HT1080 (cell line): ENCODE measurements at places on chromosomes 7 and 10. TPM values are rescaled to one million over a fixed set of nuclear protein-coding genes. Genes with fewer than 3 reads are reported as not detected.
A peak's percentile ranks its signal among the peaks of the same experiment; 100 is the strongest.

DNA sequence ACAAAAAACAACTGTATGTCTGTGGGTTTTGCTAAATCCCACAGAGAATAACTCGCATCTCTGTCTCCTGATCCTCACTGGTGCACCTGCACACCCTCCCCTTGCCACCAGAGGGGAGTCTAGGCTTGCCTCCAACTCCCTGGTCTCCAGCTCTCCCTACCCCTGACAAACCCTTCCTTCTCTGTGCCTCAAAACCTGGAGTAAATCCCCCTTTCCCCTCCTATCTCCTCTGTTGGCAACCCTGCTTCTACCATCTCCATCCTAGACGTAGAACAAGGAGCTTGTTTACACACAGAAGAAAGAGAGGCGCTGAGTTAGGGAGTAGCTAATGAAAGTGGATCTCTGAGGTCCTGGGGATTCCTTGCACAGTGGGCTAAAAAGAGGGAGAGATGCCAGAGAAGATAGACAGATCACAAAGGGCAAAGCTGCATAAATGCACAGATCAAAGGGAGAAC is 6.0 kb downstream of the MBLAC1 start:
- peak; percentile 65 for DNase-seq

DNA sequence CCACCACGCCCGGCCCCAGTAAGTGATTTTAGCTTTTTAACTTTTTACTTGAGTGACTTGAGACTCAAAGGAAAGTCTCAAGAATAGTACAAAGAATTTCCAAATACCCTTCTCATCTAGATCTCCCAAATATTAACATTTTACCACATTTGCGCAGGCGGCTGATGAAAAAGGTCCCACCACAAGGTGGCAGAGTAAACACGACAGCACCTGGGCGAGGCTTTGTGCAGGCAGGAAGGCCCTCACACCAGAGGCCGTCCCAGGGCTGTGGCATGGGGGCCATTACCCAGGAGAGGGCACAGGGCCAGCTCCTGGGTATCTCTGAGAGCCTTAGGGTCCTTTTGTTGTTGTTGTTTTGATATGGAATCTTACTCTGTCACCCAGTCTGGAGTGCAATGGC is 50.0 kb upstream of the WIPI2 start:
- no peak for DNase-seq

DNA sequence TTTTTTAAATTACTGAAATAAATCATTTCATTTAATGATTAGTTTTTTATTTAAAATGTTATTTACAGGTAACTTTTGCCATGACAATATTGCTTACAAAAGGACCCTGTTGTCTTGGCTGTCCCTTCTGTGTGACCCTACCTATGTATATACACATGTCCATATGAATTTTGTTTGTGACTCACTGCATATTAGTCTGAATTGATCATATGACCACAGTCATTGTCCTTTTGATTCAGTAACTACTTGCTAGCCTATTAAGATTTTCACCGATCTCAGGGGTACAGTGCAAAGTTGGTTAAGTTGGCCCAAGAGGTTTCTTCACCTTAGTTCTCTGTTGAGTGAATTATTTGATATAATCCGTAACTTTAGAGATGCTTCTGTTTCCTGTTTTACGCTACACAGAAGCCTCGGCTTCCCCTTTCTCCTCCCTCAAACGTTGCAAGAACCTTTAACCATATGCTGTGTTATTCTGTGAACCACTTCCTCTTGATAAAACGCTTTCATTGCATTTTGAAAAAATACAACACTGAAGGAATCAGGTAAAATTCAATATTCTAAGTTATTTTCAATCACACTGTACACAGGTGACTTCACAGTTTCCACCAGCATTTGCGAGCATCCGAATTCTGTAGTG is 43.9 kb downstream of the APBB1IP start:
- no peak for DNase-seq

The ANKRD7 gene
- 0.27 and 0.74 TPM in 2 replicates for total RNA-seq

- DNase-seq = no peak
Measured at GRCh38 chr7:50697748-50698147, 84.9 kb downstream of the GRB10 start.

DNA sequence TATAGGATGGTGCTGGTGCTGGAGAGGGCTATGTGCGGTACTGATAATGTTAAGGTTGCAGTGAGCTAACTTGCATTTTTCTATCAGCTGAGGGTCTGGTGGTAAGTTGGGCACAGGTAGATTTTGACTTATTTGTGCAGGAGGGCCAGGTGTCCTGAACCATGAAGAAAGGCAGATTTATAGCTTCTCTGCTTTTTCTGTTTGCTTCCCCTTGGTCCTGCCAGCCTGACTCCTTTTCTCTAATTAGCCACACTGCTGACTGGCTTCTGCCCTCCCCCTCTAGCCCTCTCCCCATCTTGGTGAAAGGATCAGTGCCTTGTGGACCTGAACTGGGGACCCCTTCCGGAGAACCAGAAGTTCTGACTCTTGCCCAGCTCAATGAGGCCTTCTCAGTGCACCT is 40.8 kb upstream of the STEAP4 start:
- DNase-seq = no peak

DNA sequence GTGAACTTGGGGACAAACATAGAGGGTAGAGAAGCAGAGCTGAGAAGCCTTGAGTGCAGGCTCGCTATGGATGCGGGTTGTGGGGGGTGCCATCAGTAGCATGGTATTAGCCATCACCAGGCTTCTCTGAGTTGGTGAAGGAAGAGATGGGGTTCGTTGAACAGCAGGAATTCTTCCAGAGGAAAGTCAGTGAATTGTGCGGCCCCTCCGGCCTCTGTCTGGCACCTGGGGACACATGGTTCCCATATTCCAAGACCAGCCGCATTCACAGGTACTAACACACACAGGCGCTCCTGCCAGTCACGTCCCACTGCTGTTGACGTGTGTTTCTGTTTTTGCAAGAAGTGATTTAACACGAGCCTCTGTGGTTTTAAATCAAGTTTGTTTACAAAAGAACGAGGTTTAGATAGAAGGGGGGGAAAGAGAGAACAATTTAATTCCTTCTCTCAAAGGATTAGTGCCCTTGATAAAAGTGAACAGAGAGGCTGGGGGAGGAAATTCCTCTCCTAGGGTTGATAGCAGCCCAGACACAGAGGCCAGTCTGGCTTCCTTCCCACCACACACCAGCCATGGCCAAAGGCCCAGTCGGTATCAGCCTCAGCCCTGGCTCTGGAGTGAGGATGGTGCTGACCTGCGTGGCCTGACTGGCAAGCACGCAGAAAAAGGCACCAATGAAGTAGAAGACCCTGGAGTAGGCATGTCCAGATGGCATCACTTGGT is 252.6 kb upstream of the IGFBP3 start:
- DNase-seq = no peak

DNA sequence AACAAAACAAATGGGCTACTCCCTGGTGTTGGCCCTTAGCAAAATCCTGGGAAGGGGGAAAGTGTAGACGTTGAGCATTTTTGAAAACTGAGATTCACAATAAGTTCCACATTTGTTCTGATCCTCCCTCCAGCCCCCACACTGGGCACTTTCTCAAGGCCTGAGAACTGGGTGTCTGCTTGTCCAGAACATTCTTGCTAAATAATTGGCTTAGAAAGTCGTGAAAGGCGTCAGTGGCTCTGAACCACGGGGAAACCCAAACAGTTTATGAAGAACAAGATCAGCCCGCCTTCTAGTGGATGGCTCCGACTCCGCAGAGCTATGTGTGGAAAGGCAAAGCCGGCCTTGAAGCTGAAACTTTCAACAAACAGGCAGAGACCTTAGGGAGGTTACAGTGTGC is 370.1 kb downstream of the PRPF18 start:
- DNase-seq = no peak

GRCh38 chr7:129285111-129285510 is 60.3 kb downstream of the AHCYL2 start:
- no peak for DNase-seq

The ABCC2 gene
- total RNA-seq = 0.80 and 0.90 TPM in 2 replicates

DNA sequence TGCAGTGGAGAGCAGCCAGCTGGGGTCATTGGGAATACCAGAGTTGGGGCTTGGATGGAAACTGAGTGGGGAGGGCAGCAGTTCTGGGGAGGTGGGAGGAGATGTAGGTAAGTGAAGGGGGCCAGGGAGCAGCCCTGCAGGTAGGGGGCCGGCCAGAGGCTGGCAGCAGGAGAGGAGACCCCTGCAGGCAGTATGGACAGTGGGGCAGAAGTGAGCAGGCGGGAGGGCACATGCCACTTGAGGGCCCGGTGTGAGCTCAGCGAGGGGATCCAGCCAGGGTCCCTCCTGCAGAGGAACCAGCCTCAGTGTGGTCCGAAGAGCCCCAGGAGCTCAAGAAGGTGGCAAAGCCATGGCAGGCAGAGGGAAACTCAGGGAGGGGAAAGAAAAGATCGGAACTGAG is 75.4 kb downstream of the WDR11 start:
- no peak for DNase-seq

DNA sequence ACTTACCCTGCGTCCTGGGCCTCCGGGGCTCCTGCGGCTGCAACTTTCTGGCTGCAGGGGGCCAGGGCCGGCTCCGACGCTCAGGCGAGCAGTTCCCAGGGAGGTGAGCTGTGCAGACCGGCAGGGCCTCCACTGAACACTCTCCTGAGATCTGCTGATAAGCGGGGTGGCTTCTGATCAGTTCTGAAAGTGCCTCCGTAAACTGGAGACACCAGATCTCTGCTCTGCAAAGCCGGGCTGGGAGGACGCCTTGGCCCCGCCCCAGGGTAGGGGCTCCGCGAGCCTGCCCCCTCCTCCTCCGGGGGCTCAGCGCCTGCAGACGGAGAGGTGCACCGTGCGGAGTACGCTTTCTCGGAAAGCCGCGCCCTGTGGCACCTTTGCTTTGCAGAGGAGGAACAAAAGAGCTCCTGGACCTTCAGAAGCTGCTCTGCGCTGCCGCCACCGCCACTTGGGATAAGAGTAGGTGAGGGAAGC is 141.3 kb upstream of the VKORC1L1 start:
- DNase-seq = no peak

DNA sequence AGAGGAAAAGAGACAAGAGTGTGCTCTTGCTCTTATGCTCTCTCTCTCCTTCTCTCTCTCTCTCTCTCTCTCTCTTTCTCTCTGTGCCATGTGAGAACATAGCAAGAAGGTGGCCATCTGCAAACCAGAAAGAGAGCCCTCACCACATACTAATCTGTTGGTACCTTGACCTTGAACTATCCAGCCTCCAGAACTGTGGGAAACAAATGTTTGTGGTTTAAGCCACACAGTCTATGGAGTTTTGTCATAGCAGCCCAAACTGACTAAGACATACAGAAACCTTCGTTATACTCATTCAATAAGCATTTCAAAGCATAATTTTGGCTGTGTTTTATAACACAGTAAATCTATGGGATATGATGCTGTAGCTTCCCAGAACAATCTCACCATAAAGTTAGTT is 56.4 kb upstream of the PLPP4 start:
- peak; percentile 69 for DNase-seq

DNA sequence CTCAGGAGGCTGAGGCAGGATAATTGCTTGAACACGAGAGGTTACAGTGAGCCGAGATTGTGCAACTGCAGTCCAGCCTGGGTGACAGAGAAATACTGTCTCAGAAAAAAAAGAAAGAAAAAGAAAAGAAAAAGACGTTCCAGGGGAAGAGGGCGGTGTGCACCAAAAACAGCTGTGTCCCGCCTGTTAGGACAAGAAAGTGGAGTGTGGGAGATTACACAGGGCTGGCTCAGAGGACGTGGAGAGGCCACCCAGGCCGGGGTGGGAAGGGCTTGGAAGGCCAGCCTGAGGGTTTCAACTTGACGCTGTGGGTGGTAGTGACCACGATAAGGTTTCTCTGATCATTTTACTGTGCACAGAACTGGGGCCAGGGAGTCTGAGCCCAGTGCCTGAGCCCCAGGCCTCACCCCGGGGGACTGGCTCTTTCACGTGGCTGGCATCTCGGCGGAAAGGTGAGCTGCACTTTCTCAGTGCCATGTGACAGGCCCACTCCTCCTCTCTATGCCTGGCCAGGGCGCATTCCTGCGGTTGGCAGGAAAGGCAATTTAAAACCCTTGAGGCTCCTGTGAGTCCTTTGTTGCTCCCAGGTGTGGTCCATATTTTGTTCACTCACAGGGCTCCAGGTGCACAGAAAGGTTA is 13.9 kb downstream of the RHBDD2 start:
- DNase-seq = no peak

GRCh38 chr7:148804343-148805235 is 79.5 kb downstream of the EZH2 start:
- no peak for DNase-seq

DNA sequence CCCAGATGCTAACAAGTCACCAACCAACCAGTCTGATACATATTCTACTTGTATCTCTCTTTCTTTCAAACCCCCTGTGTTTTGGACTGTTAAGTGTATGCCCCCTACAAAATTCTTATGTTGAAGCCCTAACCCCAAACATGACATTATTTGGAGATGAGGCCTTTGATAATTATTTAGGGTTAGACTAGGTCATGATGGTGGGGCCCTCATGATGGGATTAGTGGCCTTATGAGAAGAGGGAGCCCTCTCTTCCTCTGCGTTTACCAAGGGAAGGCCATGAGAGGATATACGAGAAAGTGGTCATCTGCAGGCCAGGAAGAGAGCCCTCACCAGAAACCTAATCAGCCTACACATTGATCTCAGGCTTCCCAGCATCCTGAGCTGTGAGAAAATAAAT is 2.5 kb downstream of the RAPGEF5 start:
- no peak for DNase-seq

The LRRN3 gene
- total RNA-seq = not detected in 2 replicates

- peak; percentile 24 for DNase-seq
Measured at GRCh38 chr7:127375631-127376030, 16.9 kb downstream of the ZNF800 start.

DNA sequence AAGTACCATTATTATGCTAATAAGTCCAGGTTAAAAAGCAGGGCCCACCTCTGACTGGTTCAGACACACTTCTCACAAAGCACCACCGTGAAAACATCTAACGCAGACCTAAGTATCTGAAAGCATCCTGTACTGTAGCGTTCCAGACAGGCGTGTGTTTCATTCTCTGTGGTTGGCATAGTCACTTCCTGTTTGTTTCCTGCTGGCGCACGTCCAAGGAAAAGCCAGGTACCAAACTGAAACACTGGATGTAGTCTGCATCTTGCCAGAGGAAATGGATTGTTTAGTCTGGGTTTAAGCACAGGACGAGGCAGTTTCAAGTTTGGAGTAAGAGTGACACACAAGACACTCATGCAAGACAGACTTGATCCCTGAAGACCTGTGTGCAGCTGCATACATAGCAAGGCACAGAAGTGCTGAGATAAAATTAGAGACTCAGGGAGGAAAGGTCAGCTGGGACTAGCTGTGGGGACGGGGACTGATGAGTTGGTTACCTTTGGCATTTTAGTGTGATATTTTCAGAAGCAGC is 23.3 kb downstream of the BPGM start:
- DNase-seq = peak; percentile 98

DNA sequence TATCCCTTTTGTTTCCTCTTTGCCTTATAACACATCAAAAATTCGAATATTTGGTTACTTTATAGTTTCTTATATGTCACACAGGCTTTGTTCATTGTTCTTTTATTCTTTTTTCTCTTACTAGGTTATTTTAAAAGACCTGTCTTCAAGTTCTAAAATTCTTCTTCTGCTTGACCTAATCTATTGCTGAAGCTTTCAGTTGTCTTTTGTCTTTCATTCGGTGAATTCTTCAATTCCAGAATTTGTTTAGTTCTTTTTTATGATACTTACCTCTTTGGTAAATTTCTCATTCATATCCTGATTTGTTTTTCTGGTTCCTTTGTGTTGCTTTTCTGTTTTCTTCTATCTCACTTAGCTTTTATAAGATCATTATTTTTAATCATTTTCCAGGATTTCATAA is 188.4 kb downstream of the ZEB1 start:
- no peak for DNase-seq

GRCh38 chr10:49076319-49076718 is 39.0 kb downstream of the VSTM4 start:
- DNase-seq = no peak
